ENCODE measurements at places on chromosomes 4 and X.
A peak's percentile ranks its signal among the peaks of the same experiment; 100 is the strongest.

DNA sequence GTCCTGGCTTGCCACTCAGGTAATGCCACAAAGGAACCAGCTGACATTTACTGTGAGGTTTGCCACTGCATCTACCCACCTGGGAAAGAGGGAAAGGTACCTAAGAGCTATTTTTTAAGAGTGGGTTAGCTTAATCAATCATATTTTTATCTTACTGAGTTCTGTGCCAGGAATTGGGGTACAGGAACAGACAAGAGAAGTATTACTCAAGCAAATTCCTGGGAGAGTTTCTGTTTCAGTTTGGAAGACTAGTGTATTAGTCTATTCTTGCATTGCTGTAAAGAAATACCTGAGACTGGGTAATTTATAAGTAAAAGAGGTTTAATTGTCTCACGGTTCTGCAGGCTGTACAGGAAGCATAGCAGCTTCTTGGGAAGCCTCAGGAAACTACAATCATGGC is 23.2 kb downstream of the PSMD10 start:
- no peak for DNase-seq

DNA sequence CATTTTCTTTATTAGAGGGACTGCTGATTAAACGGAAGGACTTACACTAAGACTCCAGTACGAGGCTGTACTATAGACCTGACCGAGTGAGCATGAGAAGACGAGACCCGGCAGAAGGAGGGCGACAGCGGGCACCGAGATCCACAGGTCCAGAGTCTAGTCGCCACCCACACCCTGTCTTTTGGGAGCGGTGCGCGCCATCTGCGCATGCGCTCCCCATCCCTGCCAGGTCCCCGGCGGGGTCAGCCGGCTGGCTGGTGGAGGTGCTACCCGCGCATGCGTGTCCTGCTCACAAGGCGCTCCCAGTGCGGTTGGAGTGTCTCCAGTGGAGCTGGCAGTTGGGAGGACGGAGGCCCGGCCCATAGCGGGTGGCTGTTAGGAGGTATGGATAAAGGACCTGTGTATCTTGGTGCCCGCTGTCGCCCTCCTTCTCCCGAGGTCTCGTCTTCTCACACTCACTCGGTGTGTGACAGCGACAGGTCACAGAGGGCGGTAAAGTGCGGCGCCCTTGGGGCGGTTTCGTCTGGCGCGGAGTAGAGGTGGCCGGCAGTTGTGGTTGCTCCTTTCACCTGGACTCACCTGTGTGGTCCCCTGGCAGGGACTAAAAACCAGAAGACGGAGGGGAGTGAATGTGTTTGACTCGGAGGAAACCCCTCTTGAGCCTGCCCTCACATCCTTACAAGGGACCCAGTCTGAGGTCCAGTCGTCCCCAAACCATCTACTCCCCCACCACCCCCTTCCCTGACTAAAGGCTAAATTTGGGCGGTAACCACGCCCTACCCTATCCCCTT is 7.6 kb upstream of the HSD17B10 start:
- peak; percentile 65 for DNase-seq

DNA sequence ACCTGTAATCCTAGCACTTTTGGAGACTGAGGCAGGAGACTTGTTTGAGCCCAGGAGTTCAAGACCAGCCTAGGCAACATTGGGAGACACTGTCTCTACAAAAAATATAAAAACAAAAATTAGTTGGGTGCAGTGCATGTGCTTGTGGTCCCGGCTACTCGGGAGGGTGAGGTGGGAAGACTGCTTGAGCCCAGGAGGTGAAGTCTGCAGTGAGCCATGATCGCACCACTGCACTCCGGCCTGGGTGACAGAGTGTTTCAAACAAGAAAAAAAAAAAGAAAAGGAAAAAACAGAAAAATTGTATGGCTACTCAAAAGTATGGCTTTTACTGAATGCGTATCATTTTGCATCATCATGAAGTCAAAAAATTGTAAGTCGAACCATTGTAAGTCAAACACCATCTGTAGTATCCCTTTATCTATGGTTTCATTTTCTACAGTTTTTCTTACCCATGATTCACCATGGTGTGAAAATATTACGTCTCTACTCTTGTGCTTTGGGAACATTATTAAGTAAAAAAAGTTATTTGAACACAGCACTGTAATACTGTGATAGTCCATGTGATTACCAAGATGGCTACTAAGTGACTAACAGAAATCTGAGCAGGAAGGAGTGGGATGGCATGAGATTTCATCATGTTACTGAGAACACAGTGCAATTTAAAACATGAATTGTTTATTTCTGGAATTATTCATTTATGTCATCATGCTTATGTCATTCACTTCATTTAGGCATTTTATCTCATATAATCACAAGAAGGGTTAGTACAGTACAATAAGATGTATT is 26.5 kb upstream of the MANBA start:
- peak; percentile 47 for DNase-seq

GRCh38 chr4:69765751-69766150 is 5.3 kb upstream of the SULT1B1 start:
- no peak for DNase-seq

DNA sequence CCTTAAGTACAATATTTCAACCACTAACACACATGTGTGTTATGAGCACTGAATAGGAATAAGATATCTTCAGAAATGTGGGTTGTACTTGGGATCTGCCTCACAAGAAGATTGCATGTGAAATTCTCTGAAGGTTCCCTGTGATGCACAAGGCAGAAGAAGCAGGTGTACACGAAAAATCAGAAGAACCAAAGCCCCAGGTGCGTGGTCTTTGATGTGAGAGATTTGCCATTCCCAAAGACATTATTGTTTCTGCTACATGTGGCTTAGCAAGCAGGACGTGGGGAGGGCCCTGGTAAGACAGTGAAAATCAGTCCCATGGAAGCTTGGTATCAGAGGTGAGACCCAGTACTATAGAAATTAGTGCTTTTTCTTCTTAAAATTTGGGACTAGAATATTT is 13.0 kb upstream of the SPRY1 start:
- no peak for DNase-seq

- DNase-seq: peak; percentile 72
Measured at GRCh38 chr4:126265888-126266287, 951.1 kb downstream of the FAT4 start.

- no peak for DNase-seq
Measured at GRCh38 chr4:150082241-150082640, 4.0 kb downstream of the DCLK2 start.

GRCh38 chrX:57267308-57267707 is 19.2 kb upstream of the FAAH2 start:
- no peak for DNase-seq

- no peak for DNase-seq
Measured at GRCh38 chr4:120830204-120830603, 92.3 kb downstream of the PRDM5 start.

- no peak for DNase-seq
Measured at GRCh38 chrX:37437160-37437559, 88.0 kb downstream of the PRRG1 start.

DNA sequence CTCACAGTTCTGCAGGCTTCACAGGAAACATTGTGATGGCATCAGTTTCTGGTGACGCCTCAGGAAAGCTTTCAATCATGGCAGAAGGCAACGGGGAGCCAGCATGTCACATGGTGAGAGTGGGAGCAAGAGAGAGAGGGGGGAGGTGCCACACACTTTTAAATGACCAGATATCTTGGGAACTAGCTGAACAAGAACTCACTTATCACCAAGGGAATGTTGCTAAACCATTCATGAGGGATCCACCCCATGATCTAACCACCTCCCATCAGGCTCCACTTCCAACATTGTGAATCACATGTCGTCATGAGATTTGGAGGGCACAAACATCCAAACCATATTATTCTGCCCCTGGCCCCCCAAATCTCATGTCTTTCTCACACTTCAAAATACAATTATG is 43.3 kb upstream of the GPR173 start:
- no peak for DNase-seq

- DNase-seq: no peak
Measured at GRCh38 chr4:42633605-42634388, 23.1 kb downstream of the ATP8A1 start.

DNA sequence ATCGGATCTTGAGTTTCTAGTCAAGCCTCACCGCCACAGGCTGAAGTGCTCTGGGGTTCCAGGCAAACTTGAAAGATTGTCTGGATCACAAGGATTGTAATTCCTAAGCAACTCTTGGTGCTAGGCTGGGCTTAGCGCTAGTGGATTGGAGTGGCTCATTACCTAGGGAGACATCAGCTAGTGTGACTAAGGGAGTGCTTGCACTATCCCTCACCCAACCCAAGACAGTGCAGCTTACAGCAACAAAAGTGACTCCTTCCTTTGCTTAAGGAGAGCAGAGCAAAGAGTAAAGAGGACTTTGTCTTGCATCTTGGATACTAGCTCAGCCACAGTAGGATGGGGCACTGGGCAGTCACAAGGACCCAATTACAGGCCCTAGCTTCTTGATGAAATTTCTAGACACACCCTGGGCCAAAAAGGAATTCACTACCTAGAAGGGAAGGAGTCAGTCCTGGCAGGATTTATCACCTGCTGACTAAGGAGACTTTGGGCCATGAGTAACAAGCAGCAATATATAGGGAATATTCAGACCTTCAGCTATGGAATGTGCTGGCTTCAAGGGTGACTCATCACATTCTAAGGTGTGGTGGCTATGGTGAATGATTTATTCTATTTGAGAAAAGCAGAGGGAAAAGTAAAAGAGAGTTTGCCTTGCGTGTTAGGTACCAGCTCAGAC is 1212.4 kb downstream of the PCDH18 start:
- peak; percentile 42 for DNase-seq

- no peak for DNase-seq
Measured at GRCh38 chr4:99008051-99008450, 12.5 kb downstream of the METAP1 start.

DNA sequence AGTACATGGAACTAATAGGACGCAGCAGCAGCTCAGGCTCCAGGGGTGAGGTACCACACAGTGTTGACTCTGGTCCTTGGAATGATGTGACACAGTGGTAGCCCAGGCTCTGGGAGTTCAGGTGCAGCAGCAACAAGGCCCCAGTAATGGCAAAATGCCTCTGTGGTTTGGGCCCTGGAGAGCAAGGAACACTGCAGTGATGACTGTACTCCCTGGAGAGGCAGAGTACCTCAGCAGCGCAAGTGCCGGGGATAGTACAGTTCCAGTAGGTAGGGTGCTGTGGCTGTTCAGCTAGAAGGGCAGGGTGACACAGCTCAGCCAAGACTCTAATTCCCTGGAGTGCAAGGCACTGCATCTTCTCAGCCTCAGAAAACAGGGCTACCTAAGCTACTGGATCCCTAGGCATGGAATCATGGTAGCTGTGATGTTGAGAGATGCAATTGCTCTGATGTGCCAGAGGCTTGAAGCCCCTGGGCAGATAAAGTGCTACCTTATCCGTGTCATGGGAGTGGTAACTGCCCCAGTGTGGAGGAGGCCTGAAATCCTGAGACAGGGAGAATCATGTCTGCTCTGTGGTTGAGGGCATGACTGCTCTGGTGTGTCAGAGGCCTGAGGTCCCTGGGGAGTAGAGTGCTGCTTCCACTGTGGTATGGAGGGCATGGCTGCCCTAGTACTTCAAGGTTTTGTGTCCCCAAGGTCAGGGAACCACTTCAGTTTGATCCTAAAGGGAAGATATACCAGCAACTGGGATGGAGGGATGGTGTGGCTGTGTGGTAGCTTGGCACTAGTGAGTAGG is 55.2 kb downstream of the AREG start:
- peak; percentile 42 for DNase-seq

DNA sequence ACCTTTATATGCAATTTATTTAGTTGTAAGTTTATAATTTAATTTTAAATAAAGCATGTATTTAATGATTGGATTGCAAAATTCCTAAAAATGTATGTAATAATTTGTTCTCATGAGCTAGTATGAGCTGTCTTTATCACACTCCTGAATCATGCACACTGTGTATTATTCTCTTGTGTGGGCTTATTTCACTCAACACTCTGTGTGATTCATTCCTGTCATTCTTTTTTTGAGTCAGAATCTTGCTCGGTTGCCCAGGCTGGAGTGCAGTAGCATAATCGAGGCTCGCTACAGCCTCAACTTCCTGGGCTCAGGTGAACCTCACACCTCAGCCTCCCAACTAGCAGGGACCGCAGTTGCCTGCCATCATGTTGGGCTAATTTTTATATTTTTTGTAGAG is 123.1 kb upstream of the SLC34A2 start:
- no peak for DNase-seq

DNA sequence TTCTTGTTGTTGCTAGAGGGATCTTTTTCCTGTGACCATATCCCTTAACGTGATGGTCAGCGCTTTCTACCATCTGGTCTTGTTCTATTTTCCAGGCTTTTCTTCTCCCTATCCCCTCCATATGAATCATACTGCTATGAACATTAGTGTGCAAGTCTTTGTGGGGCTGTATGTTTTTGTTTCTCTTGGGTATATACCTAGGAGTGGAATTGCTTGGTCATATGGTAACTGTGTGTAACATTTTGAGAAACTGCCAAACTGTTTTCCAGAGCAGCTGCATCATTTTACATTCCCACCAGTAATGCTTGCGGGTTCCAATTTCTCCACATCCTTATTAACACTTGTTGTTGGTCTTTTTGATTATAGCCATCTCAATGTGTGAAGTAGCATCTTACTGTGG is 121.4 kb downstream of the SPRY1 start:
- DNase-seq: peak; percentile 36

- DNase-seq: no peak
Measured at GRCh38 chr4:14277505-14277904, 650.0 kb upstream of the BOD1L1 start.

GRCh38 chr4:76210452-76210851 is 3.2 kb downstream of the SCARB2 start:
- no peak for DNase-seq

- DNase-seq: no peak
Measured at GRCh38 chrX:77900688-77901087, 1.4 kb downstream of the COX7B start.

DNA sequence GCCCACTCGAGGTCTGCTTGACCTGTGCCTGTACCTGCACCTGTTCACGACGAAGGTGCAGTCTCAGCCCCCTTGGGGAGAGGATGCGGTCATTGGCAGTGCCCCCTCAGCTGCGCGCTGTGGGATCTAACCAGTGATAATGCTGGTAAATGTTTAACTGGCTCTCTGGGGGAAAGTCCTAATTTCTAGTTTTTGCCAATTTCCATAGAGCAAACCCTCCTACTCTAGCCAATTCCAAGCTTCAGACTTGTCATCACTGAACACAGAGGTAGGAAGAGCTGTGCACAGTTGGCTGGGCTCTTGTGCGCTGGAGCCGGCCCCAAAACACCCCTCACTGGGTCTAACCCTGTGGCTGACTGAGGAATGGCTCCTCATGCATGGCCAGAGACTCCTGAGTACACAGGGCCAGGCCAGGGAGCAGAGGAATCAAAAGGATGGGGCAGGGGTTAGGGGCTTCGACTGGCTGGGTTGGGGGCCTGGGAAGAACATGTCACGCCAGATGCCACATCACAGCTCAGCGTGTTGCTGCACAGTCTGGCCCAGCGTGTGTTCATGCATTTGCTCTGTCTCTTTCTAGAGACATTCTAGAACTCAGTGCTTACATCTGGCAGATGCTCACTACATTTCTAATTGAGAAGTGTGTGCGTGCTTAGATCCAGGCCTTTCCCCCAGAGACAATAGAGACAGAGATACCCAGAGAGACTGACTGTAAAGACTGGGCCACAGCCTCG is 270.8 kb downstream of the BCOR start:
- DNase-seq: no peak

- no peak for DNase-seq
Measured at GRCh38 chrX:130825525-130825924, 77.5 kb downstream of the ENOX2 start.
